ENCODE measurements at places on chromosomes 6 and 20.

DNA sequence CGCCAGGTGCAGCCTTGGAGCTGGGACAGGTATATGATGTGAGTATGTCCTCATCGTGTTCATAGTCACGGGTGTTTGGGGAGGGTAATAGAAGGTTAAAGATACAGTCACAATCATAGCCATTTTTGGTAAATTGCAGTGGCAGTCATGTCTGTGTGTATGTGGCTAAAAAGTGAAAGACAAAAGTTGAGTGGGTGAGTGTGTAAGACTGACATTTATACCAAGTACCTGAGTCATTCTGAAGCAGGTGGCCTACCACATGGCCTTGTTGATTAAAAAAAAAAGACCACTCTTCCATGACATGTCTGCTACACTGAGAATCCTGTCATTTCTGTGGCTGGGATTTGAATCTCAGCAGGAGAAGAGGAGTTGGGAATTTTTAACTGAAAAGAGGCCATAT lies 181.9 kb downstream of the SCP2D1 start:
- no peak for DNase-seq

GRCh38 chr6:35895560-35895959 lies 25.3 kb downstream of the SRPK1 start:
- DNase-seq, result no peak

DNA sequence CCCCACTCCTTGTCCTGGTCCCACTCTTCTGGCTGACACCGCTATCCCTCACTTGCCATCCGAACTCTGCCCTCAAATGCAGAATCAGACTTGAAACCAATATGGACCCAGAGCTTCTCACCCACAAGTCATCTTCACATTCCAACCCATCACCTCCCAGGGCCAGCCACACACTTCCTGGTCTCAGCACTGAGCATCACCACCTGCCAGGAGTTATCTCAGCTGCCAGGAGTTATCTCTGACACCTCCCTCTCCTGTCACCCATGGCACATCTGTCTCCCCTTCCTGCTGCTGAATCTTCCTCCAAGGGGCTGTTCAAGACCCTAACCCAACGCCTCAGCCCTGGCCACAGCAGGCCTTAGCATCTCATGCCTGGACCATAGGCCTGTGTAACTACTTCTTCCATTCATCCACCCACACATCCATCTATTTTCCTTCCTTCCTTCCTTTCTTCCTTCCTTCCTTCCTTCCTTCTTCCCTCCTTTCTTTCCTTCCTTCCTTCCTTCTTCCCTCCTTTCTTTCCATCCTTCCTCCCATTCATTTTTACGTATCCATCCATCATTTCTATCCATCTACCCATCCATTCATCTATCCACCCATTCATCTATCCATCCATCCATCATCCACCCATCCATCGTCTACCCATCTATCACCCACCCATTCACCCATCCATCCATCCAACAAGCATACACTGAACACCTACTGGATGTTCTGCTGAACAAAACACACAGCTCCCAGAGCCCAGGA lies 74.6 kb upstream of the NNAT start:
- DNase-seq, result no peak

- DNase-seq, result no peak
Measured at GRCh38 chr20:44442298-44443070, 33.2 kb upstream of the TTPAL start.

GRCh38 chr6:39897698-39898097 lies 36.6 kb downstream of the MOCS1 start:
- DNase-seq, result no peak

DNA sequence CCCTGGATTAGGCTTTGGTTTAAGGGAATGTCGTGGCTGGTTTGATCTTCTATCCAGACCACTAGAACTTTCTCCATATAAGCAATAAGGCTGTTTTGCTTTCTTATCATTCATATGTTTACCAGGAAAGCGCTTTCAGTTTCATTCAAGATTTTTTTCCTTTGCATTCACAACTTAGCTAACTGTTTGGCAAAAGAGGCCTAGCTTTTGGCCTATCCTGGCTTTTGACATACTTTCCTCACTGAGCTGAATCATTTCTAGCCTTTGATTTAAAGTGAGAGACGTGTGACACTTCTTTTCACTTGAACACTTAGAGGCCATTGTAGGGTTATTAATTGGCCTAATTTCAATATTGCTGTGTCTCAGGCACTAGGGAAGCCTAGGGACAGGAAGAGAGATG lies 1.7 kb upstream of the FAM50B start:
- no peak for DNase-seq

- DNase-seq, result no peak
Measured at GRCh38 chr6:153074761-153075160, 56.3 kb downstream of the RGS17 start.

DNA sequence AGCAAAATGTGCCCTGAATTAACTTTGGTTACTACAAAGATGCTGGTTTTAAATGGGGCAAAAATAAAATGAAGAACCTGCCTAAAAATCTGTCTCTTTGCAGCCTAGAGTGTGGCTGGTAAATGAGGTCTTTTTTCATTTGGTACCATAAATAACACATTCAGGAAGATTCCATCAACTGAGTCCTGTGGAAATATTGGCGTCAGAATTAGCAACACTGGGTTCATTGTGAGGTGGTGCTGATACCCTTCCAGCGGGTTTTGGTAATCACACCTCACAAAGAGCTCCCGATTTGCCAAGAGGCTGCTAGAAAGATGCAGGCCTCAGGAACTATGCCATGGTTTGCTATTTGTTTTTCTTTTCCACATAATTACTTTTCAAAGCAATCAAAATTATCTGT lies 55.3 kb downstream of the FAM50B start:
- no peak for DNase-seq

DNA sequence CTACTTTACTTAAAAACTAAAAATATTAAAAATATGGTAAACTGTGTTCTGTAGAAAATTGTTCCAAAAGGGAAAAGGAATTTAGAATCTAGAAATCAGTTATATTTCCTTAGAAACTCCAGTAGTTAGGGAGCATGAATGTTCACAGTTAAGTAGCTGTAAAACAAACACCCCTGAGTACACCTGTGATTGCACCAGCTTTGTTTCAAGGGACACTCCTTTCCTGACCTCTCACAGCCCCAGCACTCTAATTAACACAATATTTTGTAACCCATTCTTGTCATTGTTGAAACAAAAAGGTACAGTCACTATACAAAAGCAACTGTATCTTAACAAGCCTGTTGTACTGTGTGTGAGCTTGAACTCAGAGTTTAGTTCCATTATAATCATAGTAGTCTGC lies 72.3 kb downstream of the NCOA7 start:
- no peak for DNase-seq

- DNase-seq, result no peak
Measured at GRCh38 chr20:56995149-56995548, 271.3 kb downstream of the BMP7 start.

- DNase-seq, result no peak
Measured at GRCh38 chr6:14231501-14232280, 114.1 kb downstream of the CD83 start.

DNA sequence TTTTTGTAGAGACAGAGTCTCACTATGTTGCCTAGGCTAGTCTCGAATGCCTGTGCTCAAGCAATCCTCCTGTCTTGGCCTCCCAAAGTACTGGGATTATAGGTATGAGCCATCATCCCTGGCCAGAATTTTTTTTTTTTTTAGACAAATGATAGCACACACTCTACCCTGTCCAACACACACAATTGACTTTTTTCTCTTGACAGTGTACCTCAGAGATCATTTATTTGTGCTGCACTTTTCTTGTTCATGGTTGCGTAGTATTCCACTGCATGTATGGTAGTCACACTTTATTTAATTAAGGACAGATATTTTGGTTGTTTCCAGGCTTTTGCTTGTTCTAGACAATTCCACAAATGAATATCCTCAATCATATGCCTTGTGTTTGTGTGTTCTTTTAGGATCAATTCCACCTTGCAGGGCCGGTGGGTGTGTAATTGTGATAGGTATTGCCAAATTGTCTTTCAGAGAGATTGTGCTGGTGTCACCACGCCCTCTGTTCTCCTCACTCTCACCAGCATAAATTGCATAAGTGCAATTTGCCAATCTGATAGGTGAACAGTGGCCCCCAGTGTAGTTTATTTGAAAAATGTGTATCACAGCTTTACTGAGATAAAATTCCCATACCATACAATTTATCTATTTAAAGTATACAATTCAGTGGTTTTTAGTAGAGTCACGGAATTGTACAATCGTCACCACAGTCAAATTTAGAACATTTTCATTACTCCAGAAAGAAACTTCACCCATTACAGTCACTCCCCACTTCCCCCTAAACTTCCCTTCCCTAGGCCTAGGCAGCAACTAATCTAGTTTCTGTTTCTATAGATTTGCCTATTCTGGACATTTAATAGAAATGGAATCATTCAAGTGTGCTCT lies 20.1 kb downstream of the SRC start:
- DNase-seq, result no peak

GRCh38 chr6:47130086-47130485 lies 88.0 kb upstream of the ADGRF1 start:
- no peak for DNase-seq

DNA sequence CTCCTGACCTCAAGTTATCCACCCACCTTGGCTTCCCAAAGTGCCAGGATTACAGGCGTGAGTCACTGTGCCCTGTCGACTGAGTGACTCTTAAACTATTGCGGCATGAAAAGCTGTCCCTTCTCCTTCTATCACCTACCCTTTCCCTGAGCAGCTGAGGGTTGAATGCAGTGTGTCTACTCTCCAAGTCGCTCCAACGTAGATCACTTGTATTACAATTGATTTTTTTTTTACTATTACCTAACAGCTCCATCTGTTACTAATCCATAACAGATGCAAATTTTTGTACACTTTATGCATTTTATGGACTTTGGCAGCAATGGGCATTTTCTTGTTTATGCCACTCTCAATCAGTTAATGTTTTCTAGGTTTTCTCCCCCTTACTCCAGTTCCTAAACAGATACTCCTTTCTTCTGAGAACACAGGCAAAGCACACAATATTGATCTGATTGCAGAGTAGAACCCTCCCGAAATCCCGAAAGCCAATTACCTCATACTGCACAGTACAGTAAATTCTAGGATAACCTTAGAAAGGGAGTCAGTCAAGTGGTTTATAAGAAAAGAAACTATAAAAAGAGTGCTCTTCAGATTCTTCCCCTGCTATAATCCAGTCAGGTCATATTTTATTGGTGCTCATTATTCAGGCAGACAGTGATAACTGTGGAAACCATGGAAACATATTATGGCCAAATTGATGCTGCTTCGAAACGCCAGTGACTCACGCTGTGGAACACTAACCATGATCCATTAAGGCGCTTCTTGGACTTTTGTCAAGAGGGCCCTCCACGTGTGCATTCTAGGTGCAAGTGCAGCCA lies 273.0 kb downstream of the ADGB start:
- no peak for DNase-seq

- DNase-seq, result no peak
Measured at GRCh38 chr6:25038999-25039398, 103.2 kb upstream of the RIPOR2 start.

- no peak for DNase-seq
Measured at GRCh38 chr20:36149469-36149868, 5.1 kb upstream of the EPB41L1 start.

GRCh38 chr6:32317541-32317940 lies 54.2 kb downstream of the TSBP1 start:
- no peak for DNase-seq
